NCI-H510A (cell line): ENCODE measurements at places on chromosomes 6 and 20.

DNA sequence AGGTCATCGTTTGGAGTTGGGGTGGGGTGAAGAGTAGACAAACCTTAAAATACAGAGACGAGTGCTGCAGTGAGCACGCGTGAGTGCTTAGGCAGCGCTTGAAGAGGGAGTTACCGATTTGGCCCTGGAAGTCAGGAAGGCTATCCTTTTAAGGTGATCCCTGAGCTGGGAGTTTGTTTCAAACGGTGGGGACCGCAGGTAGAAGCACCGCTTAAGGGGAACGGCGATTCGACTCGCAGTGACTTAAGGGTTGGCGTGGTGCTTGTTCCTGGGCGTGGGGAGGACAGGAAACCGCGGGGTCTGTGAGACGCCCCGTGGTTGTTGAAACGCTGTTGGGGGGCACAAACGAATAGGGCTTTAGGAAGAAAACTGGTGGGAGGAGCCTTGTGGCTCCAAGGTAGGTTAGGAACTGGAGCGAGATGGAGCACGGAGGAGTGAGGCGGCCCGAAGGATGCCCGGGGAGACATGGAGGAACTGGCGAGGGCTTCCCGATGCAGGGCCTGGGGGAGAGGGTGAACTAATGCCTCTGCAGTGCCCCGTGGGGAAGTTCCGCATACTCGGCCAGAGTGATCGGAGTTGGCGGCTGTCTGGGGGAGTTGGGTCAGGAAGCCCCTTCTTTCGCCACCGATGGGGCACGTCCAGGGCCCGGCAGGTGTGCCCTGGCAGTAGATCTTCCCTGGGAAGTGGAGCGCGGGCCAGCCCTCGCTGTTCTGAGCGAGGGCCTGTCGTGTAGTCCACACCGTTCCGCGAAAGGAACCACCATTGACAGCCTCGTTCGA lies 1.3 kb upstream of the CDYL start:
- no peak for DNase-seq

DNA sequence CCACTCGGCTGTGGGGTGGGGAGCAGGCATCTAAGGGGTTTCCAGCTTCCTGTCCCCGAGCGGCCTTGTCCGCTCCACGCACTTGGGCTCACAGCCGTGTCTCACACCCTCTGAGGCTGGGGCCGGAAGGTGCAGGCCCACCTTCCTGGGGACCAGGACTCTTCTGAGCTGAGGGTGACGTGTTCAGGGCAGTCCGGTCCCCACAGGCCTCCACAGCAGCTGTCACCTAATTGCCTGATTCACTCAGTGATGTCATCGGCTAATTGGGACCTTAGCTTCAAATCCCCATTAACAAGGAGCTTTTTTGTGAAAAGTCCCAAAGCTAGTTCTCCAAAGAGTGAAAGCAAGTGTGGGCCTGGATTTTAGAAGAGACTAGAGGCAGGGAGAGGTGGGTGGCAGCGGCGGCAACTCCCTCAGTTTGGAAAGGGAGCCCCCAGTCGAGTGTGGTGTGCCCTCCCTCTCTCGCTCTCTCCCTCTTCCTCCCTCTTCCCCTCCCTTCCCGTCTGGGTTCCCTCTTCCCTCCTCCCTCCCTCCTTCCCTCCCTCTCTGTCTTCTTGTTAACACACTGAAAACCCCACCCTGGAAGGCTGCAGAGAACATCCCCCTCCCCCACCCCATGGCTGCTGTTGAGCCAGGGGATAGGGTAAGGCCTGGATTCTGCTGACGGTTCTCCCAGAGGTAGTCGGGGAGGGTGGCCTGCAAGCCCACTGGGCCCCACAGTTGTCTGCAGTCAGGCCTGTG lies 39.0 kb downstream of the MYT1 start:
- no peak for DNase-seq

DNA sequence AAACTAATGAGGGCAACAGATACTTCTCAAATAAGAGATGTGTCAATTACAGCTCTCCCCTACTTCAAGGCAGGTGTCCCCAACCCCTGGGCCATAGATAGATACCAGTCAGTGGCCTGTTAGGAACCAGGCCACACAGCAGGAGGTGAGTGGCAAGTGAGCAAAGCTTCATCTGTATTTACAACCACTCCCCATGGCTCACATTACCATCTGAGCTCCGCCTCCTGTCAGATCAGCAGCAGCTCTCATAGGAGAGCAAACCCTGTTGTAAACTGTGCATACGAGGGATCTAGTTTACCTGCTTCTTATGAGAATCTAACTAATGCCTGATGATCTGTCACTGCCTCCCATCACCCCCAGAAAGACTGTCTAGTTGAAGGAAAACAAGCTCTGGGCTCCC lies 422.1 kb downstream of the GJA1 start:
- DNase-seq, result no peak

GRCh38 chr6:26575494-26575939 lies 21.2 kb upstream of the ABT1 start:
- DNase-seq, result no peak

DNA sequence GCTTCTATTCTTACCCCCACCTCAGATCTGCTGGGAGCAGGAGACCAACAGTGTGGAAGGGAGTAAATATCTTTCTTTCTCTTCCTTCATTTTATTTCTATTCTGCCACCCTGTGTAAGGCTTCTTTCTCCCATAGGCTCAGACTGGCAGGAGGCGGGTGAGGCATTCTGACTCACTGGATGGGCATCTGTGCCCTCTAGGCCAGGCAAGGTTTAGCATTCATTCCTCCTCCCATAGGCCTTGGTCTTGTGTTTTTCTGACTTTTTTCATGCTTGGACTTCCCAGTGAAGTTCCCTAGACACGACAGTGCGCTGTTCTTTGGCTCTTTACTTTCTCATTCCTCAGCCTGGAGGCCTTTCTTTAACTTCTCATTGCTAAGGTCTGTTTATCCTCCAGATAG lies 235.2 kb downstream of the SYNE1 start:
- DNase-seq, result no peak
